ENCODE measurements at places on chromosomes 4 and X.

DNA sequence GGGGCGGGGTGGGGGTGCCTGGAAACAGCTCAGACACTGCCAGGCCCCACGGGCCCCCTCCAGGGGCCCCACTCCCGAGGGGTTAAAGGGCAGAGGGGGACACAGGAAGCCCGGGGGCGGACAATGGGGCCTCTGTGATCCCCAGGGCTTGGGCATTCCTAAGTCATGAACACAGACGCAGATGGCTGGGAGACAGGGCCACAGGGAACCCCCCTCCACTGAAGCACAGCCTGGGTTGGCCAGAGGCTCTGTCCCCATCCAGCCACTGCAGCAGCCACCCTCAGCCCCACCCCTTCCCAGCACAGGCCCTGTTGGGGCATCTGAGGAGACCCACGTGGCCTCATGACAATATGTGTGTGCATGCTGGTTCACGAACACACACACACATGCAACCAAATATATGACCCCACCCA is 3.9 kb downstream of the L1CAM start:
- DNase-seq = no peak

GRCh38 chr4:149752729-149753128 is 62.9 kb downstream of the IQCM start:
- no peak for DNase-seq

DNA sequence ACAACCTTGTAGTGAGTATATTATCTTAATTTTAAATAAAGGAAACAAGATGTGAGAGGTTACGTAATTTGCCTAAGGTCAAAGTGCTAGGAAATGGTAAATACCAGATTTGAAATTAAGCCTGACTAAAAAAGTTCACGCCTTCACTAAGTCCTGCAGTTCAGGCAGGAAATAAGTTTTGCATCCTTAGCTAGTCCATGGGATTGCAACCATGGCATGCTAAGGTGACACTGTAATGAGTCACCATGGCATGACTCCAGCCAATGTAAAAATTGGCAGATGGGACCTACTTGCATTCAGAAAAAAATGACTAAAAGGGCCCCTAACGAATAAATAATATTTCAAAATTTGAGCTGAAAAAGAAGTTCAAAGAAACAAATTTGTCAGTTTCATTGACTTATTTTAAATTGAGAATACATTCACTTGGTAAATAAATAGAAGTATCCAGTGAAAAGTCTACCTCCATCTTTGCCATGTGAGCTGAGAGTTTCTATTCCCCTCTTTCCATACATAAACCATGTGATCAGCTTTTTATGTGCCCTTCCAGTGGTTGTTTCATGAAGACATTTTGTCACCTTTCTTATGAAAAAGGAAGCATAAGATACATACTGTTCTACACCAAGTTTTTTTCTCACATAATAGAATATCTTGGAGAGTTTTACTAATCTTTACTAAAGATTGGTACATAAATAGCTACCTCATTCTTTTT is 72.4 kb downstream of the ANKRD50 start:
- DNase-seq = peak; percentile 59

DNA sequence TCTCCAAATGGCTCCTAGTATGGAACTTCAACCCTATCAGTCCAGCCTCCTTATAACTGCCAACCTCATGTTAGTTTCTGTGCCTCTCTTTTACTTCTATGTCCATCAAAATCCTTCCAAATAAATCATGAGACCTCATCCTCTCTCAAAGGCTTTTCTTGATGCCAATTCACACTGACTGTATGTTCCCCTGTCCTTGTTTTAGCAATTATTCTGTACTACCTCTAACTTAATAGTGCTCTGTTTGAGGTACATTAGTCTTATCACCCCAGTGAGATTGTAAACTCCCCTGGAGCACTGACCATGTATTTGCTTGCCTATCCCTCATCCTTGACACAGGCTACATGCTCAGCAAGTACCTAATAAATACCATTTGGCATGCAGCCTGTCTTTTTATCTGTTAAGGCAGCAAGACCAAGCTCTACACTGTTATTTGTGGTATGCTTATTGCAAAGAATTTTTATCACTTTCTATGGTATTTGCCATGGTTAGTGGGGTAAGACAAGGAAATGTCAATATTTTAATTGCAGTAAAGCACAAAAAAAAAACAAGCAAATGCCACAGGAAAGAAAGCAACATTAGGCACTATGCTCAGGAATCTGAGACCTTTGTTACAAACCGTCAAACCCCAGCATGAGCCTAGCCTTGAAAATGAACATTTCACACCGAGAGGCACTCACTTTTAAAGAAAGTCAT is 119.2 kb downstream of the SMARCA1 start:
- no peak for DNase-seq

DNA sequence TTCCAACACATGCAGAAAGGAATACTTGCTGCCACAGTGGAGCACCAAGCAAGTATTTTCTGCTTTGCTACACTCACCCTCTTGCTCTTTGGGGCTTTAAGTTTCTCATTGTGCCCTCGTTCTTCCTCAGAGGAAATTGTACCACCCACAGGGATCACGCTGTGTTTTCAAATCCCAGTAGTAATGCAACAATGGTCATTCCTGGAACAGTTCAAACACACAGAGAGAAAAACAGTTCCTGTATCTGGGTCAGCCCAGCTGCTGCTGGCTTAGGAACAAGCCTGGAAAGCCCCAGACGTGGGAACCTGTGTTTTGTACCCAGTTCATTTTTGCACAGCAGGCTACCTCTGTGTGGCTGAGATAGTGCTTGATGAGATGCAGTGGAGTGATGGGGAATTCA is 907.8 kb downstream of the STPG2 start:
- DNase-seq = no peak

GRCh38 chrX:78283511-78283910 is 43.9 kb downstream of the CYSLTR1 start:
- no peak for DNase-seq

DNA sequence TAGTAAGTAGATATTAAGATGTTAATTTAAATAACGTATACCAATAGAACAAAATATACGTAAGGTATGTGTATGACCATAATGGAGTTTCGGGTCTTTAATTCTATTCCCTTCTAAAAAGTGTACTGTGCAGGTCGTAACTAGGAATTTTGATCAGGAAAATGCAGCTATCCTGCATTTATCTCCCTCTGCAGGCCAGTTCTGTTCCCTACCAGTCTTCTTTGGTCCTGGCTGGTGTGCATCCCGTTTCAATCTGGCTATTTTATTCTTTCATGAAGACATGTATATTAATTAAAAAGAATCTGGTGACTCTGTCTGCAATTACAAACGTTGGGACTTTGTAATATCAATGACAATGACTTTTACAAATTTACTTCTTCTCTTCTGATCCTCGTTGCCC is 534.1 kb upstream of the AADAT start:
- DNase-seq = no peak

GRCh38 chrX:7076245-7076661 is 71.3 kb upstream of the STS start:
- no peak for DNase-seq
